ENCODE measurements at places on chromosomes 13 and 19.

- no peak for DNase-seq
Observed at GRCh38 chr19:15328312-15328711, 4.0 kb downstream of the BRD4 start.

DNA sequence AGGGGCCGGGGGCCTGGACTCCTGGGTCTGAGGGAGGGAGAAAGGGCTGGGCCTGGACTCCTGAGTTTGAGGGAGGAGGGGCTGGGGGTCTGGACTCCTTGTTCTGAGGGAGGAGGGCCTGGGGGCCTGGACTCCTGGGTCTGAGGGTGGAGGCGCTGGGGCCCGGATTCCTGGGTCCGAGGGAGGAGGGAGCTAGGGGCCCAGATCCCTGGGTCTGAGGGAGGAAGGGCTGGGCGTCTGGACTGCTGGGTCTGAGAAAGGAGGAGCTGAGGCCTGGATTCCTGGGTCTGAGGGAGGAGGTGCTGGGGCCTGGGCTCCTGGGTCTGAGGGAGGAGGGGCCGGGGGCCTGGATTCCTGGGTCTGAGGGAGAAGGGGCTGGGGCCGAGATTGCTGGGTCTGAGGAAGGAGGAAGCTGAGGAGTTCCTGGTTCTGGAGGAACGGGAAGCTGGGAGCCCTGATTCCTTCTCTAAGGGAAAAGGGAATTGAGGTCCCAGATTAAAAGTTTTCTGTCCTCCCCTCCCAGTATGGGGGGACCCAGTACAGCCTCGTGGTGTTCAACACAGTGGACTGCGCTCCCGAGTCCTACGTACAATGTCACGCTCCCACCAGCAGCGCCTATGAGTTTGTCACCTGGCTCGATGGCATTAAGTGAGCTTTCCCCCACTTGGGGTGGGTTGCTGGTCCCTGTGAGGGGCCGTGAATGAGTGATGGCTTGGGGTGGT, 721 bp downstream of the MED25 start:
- DNase-seq: peak; percentile 28

DNA sequence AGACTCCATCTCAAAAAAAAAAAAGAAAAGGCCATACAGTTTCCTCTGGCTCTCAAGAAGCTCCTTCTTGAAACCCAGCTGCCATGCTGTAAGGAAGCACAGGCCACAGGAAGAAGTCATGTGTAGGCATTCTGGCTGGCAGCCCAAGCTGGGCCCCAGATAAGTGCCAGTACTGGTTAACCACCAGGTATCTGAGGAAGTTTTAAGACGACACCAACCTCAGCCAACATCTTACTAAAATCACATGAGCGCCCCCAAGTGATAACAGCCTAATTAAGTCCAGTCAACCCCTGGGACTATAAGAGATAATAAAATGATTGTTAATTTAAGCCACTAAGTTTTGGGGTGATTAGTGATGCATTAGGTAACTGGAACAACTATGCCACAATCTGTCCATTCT, 27.4 kb upstream of the AKT2 start:
- DNase-seq: no peak

DNA sequence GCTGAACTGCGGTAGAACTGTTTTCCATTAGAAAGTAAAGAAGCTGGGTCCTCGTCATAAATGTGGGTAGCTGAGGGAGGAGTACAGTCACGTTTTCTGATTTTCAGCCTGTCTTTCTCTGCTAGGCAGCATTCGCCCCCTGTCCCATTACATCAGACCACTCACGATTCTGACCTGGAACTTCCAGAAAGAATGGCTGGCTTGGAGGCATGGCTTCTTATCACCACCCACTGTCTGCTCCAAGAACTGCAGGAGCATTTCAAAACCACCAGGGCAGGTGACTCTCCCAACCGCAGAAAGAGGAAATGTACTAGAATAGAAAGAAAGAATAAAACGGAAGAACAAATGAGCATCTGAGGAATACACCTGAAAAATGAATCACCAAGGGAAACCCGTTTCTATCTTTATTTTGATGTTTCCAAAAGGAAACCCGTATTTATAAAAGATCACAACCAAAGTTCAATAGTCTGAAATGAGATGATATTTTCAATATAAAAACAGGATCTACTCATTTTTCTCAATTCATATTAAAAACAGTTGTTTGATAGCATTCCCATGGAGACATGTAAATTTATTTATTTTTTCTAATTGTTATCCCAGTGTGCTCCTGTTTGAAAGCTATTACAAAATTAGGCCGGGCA, 22.1 kb upstream of the POMP start:
- peak; percentile 89 for DNase-seq

DNA sequence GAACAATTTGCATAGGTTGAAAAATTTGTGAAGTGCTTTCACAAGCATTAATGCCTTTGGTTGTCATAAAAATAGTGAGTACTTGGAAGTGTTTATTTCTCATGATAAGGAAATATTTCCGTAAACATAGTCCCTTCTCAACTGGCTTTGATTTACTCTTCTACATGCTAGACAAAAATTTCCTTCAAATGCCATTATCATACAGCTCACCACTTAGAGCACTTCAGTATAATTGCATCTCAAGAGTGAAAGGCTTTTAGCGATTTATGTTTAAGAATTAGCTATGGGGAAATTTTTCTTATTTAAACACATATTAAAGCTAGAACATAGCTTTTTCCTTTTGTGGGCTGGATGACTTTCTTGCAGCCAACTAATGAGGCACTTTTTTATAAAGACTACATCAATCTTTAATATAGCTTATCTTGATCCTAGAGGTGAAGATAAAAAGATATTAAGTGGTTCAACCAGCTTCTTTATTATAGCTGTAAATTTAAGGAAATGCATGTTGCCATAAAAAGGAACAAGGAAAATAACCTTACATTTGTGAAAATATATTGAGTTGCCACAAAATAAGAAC, 656.8 kb downstream of the SLITRK6 start:
- DNase-seq: no peak

DNA sequence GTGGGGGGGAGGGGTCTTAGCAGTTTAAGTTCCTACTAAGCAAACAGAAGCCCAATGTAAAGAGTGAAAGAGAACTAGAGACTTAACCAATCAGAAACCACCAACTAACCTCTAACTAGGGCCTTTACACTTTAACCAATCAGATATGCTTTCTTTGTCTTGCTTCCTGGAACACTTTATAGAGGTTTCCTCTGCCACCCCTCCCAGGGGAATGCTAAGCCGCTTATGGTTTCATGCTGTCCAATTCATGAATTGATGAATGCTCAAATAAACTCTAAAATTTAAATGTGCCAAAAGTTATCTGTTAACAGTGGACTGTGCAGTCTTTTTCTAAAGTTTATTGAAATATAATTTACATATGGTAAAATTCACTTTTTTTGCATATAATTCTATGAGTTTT, 33.9 kb upstream of the LATS2 start:
- DNase-seq: no peak

GRCh38 chr19:16760990-16761389, 41.3 kb downstream of the NWD1 start:
- DNase-seq: no peak

- DNase-seq: peak; percentile 5
Observed at GRCh38 chr13:73433890-73434289, 375.1 kb downstream of the KLF5 start.

- DNase-seq: no peak
Observed at GRCh38 chr13:22223411-22223810, 552.5 kb downstream of the FGF9 start.

DNA sequence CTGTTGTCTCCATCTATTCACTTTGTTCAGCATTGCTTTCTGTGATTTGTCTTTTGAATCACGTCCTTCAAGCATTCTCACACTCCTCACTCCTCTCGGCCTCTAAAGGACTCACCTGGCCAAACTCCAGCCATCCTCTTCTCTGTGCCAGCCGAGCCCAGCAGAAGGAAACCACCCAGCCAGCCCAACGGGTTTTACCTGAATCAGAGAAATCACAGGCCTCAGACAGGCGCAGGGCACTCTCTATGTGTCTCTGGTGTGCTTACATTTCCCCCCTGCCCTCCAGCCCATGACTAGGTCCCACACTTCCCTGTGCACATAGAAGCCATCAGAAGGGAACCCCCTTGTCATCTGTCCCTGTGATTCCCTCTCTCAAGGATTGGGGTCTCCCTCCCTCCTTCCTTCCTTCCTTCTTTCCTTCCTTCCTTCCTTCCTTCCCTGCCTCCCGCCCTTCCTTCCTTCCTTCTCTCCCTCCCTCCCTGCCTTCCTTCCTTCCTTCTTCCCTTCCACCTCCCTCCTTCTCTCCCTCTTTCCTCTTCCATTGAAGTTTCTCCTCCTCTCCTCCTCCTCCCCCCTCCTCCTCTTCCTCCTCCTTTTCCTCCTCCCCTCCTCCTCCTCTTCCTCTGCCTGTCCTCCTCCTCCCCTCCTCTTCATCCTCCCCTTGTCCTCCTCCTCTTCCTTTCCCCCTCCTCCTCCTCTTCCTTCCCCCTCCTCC, 8.8 kb upstream of the ZNF541 start:
- DNase-seq: no peak

- no peak for DNase-seq
Observed at GRCh38 chr19:4115050-4115817, 8.7 kb downstream of the MAP2K2 start.

- DNase-seq: no peak
Observed at GRCh38 chr19:35171730-35172129, 17.2 kb downstream of the FXYD5 start.

DNA sequence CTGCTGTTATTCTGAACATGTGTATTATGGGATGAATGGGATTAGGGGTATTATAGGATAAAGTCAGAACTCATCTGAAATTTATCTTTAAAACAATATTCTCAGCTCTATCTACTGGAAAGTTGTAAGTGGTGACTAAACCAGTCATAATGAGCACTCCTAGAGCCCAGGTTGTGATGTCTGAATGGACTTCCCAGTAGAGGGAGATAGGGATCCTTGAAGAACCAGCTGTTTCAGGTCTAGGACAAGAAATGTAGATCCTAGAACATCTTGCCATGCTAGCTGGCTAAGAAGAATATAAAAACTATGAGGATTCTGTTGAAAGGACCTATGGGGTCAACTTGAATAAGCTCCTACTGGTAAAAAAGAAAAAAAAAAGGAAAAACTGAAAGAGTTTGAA, 310.8 kb downstream of the SLC7A1 start:
- no peak for DNase-seq

DNA sequence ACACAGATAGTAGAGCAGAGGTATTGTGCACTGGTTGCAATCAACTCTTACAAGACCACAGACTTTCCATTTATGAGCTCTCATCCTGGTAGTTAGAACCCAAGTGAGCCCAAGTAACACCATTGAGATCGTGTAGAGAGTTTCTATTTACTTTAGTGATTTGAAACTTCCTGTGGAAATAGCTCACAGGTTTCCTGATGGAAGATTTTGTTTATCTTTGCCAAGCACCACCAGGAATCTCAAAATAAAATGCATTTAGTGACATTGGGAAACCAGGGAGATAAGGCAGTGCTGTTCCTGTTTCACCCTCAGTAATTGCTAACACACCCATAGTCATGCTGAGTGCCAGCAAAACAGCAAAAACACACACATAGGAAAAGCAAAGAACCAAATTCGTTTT, 102.5 kb downstream of the FLT1 start:
- peak; percentile 68 for DNase-seq

DNA sequence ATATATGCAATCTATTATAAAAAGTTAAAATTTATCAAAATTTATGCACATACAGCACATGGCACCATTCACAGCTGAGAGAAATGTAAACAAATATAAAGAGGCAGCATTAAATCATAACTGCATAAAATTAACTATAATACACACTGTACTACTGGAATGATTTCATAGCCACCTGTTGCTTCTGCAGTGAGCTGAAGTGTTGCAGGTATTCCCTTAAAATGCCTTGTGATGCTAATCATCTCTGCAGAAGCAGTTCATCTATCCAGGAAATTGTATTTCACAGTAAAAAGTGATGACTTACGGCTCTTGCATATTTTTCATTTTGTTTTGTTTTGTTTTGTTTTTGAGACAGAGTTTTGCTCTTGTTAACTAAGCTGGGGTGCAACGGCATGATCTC, 82.1 kb downstream of the STOML3 start:
- no peak for DNase-seq

DNA sequence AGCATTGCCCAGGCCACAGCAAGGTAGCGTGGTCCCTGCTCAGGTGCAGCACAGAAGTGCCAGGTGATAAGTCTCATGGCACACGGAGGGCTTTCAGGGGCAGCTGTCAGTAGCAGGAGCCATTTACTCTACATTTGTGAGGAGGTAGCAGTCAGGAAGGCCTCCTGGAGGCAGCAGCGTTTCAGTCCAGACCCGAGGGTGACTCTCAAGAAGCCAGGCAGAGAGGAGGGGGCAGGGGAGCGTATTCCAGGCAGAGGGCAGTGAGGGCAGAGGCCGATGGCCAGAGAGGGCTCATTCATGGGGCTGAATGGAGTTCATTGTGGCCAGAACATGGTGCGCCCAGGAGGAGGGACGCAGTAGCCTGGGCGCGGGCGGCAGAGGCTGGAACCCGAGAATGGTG, 8.9 kb downstream of the PIAS4 start:
- no peak for DNase-seq

- no peak for DNase-seq
Observed at GRCh38 chr19:3771906-3772455, at the start of gene RAX2. Gene RAX2 (minus strand): TSS chr19:3772228. CDS start chr19:3771742, 486 bp downstream.

DNA sequence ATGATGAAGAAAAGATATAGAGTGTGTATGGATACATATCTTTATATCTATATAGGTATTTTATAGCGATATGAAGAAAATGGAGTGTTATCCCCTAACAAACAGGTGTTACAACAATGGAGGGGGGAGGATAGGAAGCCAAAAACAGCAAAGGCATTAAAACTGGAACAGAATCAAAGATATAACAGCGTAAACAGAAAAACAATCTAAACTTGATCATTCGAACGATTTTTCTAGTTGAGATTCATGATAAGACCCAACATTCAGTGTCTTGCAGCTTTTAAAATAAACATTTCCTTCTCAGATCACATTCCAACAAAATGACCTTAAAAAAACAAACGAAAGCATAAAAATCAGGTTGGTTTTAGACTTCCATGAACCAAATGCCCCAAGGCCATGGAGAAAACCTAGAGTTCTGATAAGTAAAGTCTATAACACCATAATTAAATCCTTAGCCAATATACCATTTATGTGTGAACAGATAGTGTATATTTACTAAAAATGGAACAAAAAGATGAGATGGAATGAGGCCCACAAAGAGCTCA, 55.7 kb downstream of the CAB39L start:
- no peak for DNase-seq

DNA sequence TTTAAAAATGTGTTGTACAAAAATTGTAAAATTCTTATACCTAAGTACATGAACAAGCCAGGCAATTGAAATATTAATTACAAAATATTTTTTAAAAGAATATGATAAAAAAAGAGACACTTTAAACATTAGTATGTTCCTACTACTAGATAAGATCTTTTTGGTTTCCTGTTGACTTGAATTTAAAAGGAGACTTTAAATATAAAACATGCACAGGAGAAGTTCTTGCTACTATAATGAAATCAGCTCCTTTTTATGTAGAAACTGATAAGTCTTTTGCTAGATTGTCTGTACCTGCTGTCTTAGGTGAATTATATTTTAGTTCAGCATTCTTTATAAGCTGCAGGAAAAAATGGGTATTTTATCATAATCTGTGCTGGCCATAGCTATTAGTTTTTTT, 140.2 kb downstream of the TNFSF13B start:
- DNase-seq: no peak

GRCh38 chr19:872266-872951, 12.9 kb downstream of the CFD start:
- DNase-seq: peak; percentile 93

- DNase-seq: no peak
Observed at GRCh38 chr13:51977625-51978024, 33.6 kb downstream of the ATP7B start.
